ENCODE measurements at places on chromosomes 5 and 9.

DNA sequence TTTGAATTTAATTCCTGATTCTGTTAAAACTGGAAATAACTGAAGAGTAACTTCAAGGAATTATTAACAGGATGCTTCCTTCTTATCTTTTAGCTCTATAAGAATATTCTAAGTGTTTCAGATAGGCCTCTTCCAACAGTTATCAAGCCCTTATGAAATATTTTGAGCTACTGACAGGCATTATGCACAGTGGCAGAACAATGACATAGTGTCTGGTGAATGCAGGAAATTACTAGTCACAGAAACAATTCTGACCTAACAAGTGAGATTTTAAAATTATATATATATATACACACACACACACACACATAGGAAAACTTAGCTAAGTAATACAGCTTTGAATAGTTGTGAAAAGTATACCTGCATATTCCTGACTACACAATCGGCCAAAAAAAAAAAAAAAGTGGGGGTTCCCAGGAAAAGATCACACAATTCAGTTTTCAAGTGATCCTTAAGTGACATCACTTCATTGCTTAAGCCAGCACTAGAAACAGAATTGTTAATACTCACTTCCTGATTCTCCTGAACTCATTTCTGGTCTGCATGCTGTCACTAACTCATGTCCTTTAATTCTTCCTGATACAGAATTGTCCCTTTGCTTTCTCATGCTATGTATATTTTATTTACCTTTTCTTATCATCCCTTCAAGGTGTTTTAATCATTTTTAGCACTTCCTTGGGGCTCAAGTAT lies 77.3 kb downstream of the SLC25A46 start:
- no peak for DNase-seq

DNA sequence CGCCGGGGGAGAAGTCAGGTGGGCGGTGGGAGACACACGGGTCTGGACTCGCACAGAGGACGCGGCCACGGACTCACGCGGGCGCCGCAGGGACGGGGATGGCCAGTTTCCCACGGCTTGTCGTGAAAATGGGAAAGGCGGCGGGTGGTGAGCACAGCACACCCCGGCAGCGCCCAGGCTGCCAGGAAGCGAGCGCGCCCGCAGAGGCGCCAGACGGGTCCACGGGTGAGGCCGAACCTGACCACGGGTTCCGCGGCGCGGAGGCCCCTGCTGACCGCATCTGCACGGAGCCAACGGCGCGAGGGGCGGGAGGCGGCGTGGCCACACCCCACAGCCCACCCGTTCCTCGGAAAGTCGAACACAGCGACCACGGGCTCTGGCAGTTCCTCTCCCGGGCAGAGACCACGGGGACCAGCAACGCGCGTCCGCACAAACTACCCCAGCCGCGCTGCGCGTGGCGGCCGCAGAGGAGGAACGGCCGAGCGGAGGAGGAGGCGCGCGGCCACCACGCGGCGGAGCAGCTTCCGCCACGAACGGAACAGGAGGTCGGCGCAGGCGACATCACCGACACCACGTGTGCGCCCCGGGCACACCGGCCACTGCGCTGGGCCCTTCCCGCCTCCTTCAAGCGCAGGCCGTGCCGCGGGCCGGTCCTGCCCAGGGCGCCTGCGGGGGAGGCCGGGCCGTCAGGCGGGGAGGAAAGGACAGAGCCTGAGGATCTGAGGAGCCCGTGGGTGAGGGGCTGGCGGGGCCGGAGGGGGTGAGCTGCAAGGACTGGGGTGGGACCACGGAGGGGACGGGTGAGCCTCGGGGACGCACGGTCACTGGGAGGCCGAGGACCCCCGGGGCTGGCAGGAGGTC lies 5.6 kb downstream of the EXD3 start:
- DNase-seq, result no peak

- no peak for DNase-seq
These were observed 12.4 kb downstream of the DNAJB5 start for GRCh38 chr9:35001803-35002502.

GRCh38 chr5:87899208-87899661 lies 369.4 kb downstream of the TMEM161B start:
- DNase-seq, result no peak

- DNase-seq, result no peak
These were observed 5.9 kb downstream of the MED22 start for GRCh38 chr9:133342069-133342406.

DNA sequence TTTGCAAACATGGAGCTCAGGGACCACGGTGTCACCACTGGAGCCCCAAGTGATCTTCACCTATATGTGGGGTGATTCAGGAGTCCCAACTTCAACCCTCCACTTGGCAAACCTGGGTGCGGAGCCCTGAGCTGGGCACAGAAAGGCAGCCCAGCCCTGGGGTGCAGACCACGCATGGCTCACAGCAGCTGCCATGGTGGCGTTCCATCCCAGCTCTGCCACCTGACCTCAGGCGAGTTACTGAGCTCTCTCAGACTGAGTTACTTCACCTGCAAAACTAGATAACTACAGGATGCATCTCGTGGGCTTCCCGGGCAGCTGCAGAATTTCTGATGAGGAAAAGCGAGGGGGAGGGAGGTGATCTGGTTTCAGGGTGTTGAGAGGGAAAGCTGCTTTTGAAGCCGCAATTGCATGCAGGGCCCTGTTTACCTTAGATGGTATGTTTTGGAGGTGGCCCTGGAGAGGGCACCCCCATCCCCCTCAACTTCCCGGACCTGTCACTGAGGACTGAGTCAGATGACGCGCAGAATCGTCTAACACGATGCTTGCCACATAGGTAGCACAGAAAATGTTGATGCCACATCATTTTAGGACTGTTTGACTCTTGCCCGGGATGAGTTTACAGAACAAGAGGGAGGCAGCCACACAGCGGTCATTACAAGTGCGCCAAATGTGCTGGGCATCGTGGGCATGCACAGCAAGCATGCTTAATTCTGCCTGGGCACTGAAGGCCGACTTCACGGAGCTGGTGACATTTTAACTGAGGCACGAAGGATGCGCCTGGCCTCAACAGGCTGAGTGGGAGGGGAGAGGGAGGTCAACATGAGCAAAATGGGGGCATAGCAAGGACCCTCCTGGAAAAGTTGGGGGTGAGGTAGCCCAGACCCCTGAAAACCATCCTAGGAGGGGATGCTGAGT lies 154.6 kb downstream of the COL23A1 start:
- DNase-seq, result no peak
